Epithelial cell of proximal tubule (primary cell): ENCODE measurements at places on chromosomes 5 and 9. TPM values are rescaled to one million over a fixed set of nuclear protein-coding genes. Genes with fewer than 3 reads are reported as not detected.

- no peak for DNase-seq
These were observed 36.0 kb upstream of the PITX1 start for GRCh38 chr5:135069895-135070657.

DNA sequence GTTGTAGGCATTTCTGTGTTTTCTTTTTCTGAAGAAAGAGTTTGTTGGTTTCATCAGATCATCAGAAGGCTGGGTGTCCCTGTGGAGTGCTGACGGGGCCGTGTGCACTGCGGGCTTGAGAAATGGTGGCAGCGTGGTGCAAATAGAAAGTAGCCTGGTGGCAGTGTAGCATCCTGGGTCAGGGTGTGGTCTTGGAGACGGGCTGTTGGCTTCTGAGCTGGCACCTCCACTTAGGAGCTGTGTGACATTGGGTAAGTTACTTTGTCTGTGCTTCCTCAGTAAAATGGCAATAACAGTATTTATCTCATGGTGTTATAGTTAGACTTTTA, 10.0 kb upstream of the NDST1 start:
- DNase-seq, result no peak

DNA sequence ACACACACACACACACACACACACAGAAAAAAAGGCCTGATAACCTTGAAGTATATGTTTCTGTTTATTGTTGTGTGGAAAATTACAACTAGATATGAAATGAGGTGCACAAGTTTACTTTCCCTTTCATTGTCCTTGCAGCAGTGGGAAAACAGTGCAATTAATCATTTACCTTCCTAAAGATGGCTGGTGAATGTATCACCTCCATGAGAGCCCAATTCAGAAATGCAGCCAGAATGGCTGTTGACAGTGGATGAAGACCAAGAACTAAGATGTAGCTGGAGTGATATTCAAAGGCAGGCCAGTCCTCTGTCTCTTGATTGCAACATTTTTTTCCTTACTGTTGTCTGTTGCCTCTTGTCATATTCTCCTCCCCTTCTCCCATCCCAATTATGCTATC, 49.6 kb upstream of the EIF4EBP3 start:
- peak; percentile 42 for DNase-seq

- DNase-seq, result no peak
These were observed 33.6 kb upstream of the SLC36A1 start for GRCh38 chr5:151413800-151414199.

- DNase-seq, result no peak
These were observed 26.1 kb downstream of the SREK1IP1 start for GRCh38 chr5:64742411-64742810.

- no peak for DNase-seq
These were observed 4.9 kb downstream of the TIGD6 start for GRCh38 chr5:149995385-149996204.

DNA sequence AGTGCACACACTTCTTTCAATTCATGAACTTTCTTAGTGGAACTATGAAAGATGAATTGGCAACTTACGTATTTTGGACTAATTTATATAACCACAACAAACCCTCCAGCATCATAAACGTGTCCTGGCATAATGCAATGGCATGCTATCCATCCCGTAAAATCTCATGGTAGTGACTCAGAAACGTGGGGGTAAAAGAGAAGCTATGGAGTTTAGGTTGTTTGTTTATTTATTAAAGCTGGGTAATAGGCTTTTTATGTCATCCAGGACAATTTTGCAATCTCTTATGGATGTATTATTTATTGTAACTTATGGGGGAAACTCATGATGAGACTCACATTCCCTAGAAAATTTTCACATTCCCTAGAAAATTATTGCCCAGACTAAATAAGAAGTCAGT, 106.3 kb downstream of the GDA start:
- DNase-seq, result no peak

GRCh38 chr5:14526493-14526892, 55.1 kb upstream of the OTULINL start:
- no peak for DNase-seq

DNA sequence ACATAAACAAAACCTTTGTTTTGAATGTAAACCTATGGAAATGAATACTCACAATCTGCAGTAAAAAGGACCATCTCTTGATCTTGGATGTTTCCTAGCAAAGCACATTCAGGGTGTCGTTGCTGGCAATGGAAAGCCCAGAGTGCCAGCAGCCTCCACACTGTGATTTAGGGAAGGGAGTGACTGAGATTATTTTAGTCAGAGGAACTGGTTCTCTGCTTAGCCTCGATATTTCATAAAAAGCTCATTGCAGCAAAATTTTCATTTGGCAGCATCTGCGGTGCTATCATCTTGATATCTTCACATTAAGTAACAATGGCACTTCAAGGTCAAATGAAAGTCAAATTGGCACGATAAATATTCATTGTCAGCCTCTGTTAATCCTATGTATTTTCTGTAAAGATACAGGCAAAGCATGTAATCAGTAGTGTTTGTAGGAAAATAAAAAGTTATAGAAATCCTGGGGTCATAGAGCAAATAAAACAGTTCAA, 116.0 kb downstream of the MACIR start:
- no peak for DNase-seq

DNA sequence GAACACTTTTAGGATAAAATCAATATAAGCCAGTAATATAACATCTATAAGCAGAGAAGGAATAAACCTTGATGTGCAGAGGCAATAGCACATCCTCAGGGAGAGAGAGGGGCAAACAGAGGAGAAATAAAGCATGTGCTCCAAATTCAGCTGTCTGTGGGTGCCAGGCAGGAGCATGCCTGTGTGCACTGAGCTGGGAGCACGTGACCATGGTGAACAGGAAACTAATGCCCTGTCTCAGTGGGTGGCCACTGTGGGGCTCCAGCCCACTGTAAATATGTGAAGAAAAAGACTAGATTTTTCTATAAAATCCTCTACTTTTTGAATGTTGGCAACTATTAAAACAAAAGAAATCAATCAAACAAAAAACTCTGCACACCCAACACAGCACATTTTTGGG, 55.3 kb downstream of the FYB1 start:
- DNase-seq, result no peak

- no peak for DNase-seq
These were observed 479.5 kb downstream of the TAF11L14 start for GRCh38 chr5:18113721-18114120.

GRCh38 chr5:74685979-74686631, 1.1 kb downstream of the HEXB start:
- DNase-seq, result no peak

DOCK8 gene
- total RNA-seq, result 0.51 and 0.92 TPM in 2 replicates

CWC27 gene
- total RNA-seq, result 13.5 and 17.6 TPM in 2 replicates

TSSK1B gene
- not detected in 2 replicates for total RNA-seq
